ENCODE measurements at places on chromosomes 1 and 21.

- DNase-seq: no peak
Observed at GRCh38 chr1:18142471-18142870, 34.9 kb downstream of the IGSF21 start.

DNA sequence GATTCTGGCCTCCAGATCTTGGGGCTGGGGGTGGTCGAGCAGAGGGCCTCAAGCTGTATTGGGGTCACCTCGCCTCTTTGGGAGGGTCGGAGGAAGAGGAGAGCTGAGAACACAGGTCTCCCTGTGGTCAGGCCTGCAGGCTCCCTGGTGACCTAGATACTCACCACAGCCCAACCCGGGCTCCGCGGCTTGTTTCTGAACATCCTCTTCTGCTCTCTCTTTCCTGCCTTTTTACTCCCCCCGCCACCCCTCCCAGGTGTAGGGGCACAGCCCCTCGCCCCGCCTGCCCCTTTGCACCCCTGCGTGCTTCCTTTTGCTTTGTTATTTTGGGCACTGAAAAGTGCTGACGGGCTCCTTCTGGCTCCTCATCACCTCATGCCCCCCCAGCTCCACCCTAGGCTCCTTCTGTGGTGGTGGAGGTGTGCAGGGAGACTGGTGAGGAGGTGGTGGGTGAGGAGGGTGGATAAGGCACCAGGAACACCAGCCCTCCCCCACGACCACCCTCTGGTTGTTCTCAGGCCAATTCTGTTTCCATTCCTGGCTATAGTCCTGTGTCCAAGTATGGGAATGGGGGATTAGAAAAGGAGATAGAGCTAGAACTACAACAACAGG is 10.6 kb upstream of the LINGO4 start:
- DNase-seq: no peak

DNA sequence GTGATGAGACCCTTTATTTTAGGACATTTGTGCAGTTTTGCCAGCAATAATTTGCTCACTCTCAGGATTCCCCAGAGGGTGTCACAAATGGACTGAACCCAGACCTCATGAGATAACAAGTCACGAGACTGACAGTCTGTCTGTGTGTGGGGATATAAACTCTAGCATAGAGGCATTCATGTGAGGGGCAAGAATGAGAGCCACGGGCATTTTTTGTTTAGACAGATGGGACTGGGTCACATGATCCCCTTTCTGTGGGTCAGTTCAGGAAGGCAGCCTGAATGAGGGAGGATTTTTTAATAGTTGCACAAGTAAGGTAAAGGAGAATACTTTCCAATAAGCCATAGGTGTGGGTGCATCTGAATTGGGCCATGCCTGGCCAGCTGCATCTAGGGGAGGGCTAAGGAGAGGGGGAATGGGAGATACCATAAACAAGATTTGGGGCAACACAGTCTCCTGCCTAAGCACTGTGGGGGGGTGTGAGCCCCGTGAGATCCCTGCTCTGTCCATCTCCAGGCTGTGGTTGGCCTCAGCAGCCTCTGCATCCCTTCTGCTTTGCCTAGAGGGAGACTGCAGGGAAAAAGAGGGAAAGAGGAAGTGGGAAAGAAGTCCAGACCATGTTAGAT is 66.6 kb downstream of the NAV1 start:
- DNase-seq: peak; percentile 41

- no peak for DNase-seq
Observed at GRCh38 chr21:25002676-25003075, 604.6 kb downstream of the MRPL39 start.

DNA sequence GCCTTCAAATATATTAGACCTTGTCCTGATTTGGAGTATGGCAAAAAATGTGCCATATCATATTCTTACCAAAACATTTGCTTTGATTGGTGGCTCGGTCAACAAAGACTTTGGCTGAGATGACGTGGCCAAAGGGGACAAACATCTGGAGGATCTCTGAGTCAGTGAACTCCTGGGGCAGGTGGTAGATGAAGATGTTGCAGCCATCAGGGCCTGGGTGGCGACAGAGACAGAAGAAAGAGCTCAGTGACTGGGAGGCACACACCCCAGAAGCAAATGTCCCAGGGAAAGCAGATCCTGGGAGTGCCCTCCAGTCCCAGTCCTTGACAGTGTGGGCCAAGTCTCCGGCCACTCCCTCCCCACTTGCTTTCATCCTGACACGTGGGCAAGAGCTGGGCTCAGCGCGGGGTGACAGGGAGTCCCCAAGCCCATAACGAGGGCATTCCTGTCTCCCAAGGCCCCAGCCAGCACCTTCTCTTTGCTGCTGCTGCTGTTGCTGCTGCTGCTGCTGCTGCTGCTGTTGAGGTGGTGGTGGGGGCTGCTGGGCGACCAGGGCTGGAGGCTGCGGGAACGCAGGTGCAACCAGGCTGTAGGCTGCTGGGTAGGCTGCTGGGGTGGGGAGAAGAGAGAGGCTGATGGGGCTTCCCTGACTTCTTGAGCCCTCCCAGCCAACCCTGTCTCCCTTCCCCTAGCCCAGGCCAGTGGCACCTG is 10.7 kb downstream of the CELF3 start:
- DNase-seq: no peak

DNA sequence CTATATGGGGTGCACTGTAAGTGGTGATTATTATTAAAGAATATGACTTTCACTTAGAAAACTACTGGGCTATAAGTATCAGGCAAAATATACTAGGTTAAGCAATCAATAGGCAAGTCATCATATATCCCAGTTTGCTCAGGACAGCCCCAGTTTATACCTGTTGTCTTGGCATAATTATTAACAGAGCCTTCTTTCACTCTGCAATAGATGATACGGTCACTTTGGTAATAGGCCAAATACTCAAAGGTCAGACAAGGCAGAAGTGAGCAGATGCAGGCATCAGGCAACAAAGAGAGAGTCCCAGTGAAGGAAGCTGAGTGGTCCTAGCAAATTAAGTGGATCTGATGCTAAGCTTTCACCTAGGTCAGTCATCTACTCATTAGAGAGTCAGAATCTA is 599.9 kb downstream of the LMO4 start:
- DNase-seq: no peak

DNA sequence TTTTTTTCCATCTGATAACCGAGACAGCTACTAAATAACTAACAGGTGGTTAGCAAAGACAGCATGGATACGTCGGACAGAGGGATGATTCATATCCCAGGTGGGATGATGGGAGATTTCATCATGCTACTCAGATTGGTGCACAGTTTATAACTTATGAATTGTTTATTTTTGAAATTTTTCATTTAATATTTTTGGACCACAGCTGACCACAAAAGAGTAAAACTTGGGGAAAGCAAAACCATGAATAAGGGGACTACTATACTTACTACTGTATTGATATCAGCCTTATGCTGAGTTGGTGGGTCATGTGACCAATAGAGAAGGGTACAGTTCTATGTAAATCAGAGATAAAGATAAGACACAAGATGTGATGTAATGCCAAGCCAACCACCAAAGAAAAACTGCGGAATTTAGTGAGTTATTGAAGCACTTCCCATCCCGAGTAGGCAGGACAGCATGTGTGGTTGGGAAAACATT is 248.1 kb upstream of the C1orf105 start:
- peak; percentile 70 for DNase-seq

GRCh38 chr1:28518745-28519341 is 13.0 kb downstream of the RCC1 start:
- peak; percentile 7 for DNase-seq

DNA sequence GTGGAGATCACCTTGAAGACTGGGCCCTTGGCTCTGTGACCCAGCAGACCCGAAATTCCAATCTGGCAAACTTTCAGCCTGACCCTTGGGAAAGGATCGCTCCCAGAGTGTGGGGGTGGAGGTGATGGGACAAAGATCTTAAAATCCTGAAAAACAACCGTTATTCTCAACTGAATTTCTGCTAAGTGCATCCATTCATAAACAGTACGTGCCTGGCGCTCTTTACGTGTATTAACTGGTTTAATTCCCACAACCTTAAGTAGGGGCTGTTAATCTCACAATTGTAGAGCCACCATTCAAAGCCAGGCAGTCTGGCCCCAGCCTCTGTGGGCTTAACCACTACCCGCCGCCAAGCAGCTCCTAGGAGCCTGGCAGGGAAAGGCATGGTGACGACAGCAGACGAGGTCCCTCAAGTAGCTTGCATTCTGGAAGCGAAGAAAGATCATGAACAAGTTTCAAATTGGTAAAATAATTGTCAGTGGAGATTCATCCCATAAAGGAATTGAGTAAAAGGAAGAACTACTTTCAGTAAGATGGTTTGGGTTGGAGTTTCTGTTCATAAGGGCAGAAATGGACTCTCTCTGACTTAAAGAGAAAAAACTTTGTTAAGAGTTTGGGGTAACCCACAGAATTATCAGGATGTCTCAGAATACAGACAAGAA is 11.4 kb upstream of the RGS16 start:
- DNase-seq: peak; percentile 40

DNA sequence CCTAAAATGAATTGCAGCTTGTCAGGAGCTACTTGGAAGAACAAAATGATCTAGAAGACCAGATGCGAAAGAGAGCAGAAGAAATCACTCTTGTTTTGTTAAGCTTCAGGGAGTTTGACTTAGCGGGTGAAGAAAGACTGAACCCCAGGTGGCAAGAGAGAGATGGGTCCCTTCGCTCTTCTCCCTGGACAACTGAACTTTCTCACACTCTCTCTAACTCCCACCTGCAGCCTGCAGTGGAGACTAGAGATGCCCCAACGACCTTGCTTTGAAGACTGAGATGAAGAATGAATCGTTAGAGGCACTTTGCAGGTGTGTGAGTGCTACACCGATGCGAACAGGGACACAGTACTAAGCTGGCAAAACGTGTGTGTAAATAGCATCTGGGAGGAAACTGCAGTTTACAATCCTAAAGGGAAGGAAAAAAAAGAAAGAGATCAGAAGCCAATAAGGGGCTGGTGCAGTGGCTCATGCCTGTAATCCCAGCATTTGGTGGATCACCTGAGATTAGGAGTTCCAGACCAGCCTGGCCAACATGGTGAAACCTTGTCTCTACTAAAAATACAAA is 64.5 kb upstream of the LYST start:
- no peak for DNase-seq

DNA sequence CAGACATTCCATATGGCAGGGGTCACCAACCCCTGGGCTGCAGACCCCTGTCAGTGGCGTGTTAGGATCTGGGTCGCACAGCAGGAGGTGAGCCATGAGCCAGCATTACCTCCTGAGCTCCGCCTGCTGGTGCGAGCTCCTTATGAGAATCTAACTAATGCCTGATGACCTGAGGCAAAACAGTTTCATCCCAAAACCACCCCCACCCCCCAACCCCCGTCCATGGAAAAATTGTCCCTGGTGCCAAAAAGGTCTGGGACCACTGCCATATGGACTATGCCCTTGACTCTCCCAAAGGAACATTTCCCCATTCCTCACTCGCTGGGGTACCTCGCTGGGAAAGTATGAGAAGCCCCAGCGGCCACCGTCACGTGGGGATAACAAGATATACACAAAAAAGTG is 6.4 kb upstream of the CPT2 start:
- DNase-seq: peak; percentile 61

DNA sequence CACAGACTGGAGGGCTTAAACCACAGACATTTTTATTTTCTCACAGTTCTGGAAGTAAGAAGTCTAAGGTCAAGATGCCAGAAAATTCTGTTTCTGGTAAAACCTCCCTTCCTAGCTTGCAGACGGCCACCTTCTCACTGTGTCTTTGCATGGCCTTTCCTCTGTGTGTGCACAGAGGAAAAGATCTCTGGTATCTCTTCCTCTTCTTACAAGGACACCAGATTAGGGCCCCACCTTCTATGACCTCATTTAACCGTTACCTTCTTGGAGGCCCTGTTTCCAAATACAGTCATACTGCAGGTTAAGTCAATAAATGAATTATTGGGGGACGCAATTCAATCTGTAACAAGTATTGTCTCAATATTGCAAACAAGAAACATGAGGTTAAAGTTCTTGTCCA is 63.0 kb upstream of the PRDX6 start:
- DNase-seq: no peak

GRCh38 chr1:116881879-116882520 is 27.7 kb upstream of the PTGFRN start:
- DNase-seq: peak; percentile 88

GRCh38 chr1:47622776-47623556 is 185.1 kb downstream of the FOXD2 start:
- DNase-seq: no peak

GRCh38 chr1:28193701-28194161 is 17.2 kb upstream of the PTAFR start:
- DNase-seq: no peak

DNA sequence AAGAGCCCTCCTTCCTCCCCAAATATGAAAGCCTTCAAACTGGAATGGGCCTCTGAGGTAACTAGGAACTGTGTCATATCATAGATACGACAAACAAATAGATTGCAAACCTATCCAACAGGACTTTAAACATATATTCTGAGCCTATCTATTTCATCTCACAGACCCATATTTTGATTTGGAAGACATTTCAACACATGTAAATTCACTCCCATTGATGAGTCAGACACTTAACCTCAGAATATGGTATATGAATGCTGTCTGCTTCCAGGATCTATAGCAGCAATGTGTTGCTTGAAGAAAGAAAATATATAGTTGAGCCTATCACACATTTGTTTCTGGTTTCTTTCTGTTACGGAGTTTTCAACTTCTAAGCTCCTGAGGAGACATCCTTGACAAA is 221.9 kb upstream of the SAMSN1 start:
- no peak for DNase-seq

GRCh38 chr1:230359992-230360668 is 66.0 kb downstream of the PGBD5 start:
- peak; percentile 70 for DNase-seq

GRCh38 chr21:17828223-17828622 is 9.1 kb upstream of the C21orf91 start:
- DNase-seq: peak; percentile 73

GRCh38 chr1:232486006-232486405 is 143.9 kb downstream of the SIPA1L2 start:
- DNase-seq: peak; percentile 21

DNA sequence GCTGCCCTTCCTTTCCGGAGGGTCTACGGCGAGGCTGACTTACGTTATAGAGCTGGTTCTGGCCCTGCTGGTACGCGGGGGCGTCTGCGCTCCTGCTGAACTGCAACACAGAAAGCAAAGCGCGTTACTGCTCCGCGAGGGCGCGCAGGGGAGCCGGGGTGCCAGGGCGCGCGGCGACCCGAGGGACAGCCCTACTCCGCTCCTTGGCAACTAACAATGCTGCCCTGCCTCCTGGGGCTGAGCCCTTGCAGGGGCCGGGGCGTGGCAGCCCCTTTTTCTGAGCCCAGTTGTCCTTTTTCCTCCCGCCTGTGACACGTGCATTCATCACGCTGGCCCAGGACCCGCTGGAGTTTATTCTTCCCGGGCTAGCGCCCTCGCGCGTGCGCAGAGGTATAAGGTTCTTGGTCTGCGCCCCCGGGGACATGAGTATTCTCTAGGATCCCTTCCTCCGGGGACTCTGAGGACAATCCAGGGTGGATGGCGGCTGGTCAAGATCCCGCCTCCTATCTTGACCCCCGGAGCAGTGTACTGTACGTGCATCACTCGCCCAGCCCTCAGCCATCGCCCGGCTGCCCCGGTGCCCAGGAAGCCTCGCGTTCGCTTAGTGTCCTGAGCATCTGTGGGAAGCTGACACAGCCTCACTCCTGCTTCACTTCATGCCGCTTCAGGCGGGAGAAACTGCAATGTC is 78.9 kb downstream of the CD247 start:
- peak; percentile 41 for DNase-seq

Data from choroid plexus epithelial cell (primary cell).